ENCODE measurements at places on chromosomes 13 and 19. TPM values are rescaled to one million over a fixed set of nuclear protein-coding genes. Genes with fewer than 3 reads are reported as not detected.
A peak's percentile ranks its signal among the peaks of the same experiment; 100 is the strongest.

DNA sequence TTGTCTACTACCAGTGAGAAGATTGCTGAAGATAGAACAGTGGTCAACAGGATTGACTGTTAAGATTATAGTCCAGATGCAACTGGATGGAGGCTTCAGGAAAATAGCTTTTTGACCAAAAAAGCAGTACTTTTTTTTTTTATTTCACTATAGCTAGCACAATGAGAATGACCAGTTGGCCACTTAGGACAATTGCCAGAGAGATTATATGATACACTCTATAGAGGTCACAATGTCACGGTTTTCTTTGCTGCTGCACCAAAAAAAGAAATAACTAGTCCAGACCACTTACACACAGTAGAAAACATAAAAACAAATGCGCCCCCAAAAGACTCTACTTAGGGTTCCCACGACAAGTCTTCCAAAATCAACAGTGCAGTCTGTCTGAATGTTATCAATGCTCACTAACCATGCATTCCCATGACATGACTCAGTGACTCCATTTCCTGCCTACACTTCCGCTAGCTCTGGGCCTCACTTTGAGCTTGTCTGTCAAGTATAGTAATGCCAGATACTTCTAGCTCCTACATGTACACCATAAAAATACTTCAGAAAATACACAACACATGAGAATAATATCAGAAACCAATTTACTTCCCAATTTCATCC is 209.1 kb upstream of the STARD13 start:
- no peak for DNase-seq

DNA sequence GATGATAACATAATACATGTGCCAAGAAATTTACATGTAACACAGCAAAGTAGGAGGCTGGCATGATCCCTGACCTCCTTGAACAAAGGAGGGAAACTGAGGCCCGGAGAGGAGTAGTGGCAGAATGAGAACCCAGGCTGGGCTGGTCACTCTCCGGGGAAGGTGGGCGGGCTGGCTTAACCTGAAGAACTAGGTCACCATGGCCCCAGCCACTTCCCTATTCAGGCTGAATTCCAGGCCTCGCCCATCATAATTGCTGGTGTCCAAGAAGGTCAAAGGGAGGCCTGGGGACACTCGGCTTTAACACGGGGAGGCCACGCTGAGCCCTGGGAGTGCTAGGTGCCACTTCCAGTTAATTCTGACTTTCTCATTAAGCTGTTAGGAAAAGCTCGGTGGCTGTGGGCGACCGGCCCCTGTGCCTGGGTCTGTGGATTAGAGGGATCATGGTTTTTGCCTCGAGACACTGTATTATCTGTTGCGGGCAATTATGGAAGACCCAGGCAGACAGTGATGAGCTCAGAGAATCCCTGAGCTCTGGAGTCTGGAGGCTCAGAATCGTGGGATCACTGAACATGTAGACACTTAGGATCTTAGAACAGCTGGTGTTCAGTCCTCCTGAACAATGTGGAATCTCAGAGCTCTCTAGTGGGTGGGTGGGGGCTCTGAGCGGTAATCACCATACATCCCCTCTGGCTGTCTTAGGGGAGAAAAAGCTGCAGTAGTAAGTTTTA is 5.0 kb upstream of the TINCR start:
- DNase-seq, result no peak

DNA sequence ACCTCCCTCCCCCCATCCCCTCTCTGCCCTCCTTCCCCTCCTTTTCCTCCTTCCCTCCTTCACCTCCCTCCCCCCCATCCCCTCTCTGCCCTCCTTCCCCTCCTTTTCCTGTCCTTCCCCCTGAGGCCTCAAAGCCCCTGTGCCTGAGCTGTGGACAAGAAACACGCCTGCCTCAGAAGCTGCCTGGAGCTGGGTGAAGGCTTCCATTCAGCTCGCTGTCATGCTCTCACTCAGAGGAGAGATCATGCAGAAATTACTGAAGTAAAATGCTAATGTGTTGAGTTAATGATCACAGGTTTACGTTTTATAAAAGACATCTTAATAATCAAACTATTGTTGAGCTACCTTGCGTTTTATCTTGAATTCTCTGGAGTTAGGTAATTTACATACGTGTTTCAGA is 114.5 kb downstream of the ATP11A start:
- no peak for DNase-seq

DNA sequence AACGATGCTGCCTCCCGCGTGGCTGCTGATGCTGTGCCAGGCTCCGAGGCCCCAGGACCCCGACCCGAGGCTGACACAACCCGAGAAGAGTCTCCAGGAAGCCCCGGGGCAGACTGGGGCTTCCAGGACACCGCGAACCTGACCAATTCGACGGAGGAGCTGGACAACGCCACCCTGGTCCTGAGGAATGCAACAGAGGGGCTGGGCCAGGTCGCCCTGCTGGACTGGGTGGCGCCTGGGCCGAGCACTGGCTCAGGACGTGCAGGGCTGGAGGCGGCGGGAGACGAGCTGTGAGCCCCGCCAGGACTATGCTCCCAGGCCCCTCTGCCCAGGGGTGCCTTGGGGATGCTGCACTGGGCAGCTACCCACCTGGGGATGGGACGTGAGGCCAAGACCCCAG is 10.7 kb downstream of the SIRT6 start:
- no peak for DNase-seq

The ADGRL1 gene
- 119 TPM for total RNA-seq

DNA sequence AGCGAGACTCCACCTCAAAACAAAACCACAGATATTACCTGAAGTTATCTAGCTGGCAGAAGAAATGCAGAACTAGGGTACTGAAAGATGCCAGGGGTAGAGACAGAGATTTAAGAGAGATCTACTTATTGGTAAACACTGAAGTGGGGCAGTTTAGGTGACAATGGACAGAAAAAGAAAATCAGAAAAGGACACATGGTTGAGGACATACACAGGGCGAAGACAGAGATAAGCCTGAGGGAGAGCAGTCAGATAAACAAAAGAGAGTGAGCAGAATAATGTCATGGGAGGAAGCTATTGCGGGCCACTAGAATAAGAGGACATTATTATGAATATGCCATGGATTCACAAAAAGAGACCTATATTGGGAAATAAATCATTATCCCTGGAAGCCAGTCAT is 3.3 kb downstream of the NEK5 start:
- DNase-seq, result no peak

DNA sequence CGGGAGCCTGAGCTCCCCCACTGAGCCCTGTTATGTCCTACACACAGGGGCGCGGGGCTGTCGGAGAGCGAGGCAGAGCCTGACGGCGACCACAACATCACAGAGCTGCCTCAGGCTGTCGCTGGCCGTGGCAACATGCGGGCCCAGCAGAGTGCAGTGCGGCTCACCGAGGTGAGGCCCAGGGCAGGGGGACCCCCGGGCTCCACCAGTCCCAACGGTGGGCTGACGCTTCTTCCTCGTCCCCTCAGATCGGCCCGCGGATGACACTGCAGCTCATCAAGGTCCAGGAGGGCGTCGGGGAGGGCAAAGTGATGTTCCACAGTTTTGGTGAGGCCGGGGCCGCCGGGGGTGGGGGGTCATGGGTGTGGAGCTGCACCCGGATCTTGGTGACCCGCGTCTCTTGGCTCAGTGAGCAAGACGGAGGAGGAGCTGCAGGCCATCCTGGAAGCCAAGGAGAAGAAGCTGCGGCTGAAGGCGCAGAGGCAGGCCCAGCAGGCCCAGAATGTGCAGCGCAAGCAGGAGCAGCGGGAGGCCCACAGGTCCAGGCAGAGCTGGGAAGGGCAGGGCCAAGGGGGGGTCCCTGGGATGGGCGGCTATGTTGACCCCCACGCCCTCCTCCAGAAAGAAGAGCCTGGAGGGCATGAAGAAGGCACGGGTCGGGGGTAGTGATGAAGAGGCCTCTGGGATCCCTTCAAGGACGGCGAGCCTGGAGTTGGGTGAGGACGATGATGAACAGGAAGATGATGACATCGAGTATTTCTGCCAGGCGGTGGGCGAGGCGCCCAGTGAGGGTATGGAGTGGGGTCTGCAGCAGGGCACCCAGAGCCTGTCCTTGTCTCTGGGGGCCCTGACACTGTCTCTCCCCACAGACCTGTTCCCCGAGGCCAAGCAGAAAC is 1.2 kb upstream of the P2RY11 start:
- DNase-seq, result no peak

GRCh38 chr19:21566073-21566472 is 60.7 kb downstream of the ZNF429 start:
- DNase-seq, result no peak

DNA sequence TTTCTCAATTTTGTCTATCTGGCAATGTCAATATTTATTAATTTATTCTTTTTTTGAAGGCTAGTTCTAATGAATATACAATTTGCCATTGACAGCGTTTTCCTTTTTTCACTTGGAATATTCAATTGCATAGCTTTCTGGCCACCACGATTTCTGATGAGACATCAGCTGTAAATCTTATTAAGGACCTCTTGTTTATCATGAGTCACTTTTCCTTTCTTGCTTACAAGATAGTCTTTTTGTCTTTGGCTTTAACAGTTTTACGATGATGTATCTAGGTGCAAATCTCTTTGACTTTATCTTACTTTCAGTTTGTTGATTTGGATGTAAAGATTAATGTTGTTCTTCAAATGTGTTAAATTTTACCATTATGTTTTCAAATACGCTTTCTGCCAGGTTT is 991.6 kb upstream of the SLC10A2 start:
- DNase-seq, result no peak

DNA sequence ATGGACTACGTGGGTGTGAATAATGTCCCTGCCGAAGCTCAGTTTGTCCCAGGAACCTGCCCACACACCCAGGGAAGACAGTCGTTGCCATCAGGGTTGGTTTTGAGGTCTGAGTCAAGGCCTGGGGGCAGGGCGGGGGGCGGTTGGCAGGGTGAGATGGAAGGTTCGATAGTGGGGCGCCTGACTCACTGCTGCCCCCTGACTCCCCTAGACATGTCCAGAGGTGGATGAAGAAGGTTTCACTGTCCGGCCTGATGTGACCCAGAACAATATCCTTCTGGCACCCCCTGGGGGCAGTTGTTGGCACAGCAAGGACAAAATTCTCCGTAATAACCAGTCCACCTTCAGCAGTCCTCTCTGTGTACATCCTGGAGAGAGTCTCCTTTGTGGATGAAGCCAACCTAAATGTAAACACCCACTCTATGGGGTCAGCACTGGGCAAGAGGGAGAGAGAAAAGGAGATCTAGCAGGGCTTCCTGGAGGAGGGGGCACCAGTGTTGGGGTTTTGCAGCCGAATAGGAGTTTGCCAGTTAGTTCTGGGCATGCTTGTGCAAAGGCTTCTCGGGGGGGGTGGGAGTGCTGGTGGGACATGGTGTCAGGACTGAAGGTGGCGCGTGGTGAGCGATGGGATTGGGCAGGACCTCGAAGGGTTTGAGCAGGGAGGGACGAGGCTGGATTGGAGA is 19.6 kb upstream of the B3GNT3 start:
- no peak for DNase-seq

GRCh38 chr13:81848291-81848690 is 1507.4 kb upstream of the SPRY2 start:
- DNase-seq, result no peak

DNA sequence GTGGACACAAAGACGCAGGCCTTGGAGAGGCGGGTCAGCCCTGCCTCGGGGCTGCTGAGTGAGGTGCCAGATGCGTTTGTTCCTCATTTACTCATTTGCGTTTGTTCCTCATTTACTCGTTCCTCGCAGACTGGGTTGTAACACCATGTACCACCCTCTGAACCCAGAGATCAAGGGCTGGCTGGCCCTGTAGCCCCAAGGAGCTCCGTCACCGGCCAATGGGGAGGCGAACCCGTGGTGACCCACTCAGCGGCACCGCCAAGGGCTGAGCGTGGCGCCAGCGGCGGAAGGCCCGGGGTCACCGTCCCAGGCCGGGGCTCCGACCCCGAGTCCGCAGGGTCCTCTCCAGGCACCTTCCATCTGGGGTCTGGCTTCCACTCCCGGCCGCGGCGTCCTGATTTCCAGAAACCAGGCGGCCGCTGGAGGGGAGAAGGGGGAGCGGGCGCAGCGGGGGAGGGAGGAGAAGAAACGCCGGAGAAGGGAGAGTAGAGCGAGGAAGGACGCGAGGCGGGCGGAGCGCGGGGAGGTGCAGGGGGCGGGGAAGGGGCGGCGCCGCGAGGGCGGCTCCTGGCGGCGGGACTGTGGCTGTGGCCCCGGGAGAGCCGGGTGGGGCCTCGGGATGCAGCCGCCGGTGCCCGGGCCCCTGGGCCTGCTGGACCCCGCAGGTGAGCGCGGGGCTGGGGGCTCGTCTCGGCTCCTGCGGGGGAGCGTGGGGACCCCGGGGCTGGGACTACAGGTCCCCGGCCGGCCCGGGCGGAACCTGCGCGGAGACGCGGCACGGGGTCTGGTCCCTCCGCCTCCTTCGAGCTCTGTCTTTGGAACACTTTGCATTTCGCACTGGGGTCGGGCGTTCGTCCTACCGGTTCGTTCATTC is at the start of gene TMEM255B:
TSS of gene TMEM255B (plus strand) at position 576 of the 874 bp plus-strand sequence. CDS start at position 620, 44 bp downstream.
- peak; percentile 89 for DNase-seq

The ANGPTL4 gene
- 2.3 TPM for total RNA-seq

The JAK3 gene
- 4.0 TPM for total RNA-seq

The ZNF497 gene
- total RNA-seq, result 0.93 TPM

DNA sequence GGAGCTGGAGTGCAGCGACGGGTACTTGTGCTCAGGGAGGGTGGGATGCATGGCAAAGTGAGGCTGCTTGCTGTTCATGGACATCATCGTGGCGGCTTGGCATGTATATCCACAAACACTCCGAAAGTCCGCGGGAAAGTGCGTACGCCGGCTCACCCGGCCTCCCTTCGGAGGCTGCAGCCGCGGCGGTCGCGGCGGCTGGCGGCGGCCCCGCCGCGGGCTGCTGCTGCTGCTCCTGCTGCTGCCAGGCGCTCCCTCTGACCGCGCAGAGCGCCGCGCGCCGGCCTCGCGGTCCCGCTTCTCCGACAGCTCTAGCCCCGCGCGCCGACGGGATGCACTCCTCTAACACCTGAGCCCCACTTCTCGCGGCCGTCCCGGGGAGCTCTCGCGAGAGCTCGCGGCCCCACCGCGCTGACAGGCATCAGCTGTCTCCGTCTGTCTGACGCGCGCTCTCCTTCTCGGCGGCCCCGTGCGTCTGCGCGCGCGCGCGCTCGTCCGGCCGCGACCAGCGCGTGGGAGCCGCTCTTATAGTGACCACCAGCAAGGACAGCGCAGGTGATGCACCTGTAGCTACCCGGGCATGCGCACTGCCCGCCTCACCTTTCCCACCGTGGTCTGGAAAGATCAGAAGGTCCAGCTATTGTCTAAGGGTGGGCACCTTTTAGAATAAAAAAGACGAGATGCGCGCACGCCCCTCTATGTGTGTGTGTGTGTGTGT is at the start of gene POU4F1:
TSS of gene POU4F1 (minus strand) at position 313 of the 718 bp plus-strand sequence. CDS start at position 87, 226 bp downstream.
- DNase-seq, result no peak
